ENCODE measurements at places on chromosomes 12 and 14. TPM values are rescaled to one million over a fixed set of nuclear protein-coding genes. Genes with fewer than 3 reads are reported as not detected.
A peak's percentile ranks its signal among the peaks of the same experiment; 100 is the strongest.

GRCh38 chr14:63901434-63902085 is 48.8 kb downstream of the SYNE2 start:
- no peak for DNase-seq

DNA sequence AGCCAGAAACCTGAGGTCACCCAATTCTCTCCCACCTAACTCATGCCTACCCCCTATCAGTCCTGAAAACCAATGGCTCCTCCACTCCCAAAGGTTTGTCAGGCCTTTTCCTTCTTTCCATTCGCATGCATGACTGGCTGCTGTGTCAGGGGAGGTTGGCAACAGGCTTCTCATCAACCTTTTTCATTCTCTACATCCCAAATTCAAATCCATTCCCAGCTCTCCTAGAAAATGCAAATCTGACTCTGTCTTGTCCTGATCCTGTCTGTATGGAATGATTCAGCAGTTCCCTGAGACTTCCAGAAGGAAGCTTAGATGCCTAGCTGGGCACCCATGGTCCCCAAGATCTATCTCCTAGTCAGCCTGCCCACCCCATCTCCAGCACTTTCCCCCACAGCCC is 5.0 kb upstream of the CTDSP2 start:
- no peak for DNase-seq

GRCh38 chr12:69274861-69275260 is 35.5 kb downstream of the CPSF6 start:
- DNase-seq, result no peak

Gene OTX2
- not detected for total RNA-seq

GRCh38 chr14:60561845-60562746 is 53.1 kb downstream of the SIX6 start:
- peak; percentile 54 for DNase-seq

Gene KRT77
- total RNA-seq, result not detected

GRCh38 chr14:88955455-88955854 is 131.0 kb downstream of the TTC8 start:
- no peak for DNase-seq

Gene FNTB
- 28.3 TPM for total RNA-seq

Gene WNT1
- total RNA-seq, result not detected

- DNase-seq, result no peak
Measured at GRCh38 chr14:96847451-96847850, 50.3 kb downstream of the VRK1 start.

Gene HHIPL1
- 2.4 TPM for total RNA-seq

Gene RNFT2
- 7.2 TPM for total RNA-seq

Gene SAMD15
- 1.8 TPM for total RNA-seq

DNA sequence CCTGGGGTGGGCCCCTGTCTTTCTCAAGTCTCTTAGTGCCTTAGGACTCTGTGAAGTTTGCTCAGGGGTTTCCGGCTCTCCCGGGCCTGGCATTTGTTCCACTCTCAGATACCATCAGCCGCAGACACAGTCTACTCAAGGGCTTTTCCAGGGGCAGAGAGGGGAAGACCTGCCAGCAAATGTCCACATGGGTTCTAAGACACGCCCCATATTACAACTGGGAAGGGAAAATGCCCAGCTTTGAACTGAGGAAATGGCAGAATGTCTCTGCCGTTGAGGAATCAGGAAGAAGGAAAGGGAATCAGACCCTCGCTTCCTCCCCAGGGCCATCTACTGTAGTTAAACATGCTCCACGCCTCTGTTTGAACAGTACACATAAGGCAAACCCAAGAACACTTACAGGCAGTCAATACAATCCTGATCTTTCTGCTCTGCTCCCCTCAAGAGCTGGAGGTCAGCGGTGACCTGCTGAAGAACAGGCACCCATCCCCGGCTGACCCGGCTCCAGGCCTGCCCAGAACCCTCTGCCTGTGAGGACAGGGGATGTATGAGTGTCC is 7.9 kb downstream of the CCDC85C start:
- peak; percentile 77 for DNase-seq
